ENCODE measurements at places on chromosomes 7 and 10.

DNA sequence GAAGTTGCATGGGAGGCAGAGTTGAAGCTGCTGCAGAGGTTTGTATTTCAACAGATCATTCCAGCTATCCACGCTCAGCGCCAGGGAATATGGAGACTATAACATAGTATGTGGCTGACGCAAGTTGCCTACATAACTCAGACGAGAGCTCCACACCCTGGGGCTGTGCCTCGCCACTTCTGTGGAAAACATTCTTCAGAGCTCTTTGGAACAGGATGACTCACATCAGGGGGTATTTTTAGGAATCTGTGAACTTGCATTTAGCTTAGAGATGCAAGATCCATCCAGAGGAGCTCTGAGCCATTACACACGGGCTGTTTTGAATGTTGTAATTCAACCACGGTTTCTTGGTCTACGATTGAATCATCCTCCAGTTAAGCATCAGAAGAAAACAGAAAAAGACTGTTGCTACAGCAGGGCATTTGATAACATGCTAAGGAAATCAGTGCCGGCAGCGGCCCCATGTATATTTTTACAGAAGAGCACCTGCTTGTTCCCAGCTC, 481.5 kb upstream of the AKR1E2 start:
- peak; percentile 92 for DNase-seq

DNA sequence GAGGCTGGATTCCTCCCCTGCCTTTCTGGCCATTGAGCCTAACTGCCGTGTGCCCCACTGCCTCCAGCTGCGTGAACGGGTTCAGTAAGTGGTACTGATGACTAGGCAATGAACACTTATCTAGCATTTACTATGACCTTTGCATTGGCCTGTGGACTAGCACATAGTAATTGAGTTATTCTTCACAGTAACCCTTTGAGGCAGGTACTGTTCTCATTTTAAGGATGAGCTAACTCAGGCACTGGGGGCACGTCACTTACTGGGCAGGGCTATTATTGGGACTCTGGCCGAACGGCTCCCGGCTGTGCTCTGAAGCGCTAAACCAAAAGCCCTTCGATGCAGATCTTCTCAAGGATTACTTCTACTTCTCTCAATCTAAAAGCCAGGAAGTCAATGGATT, 38.3 kb downstream of the WIPF3 start:
- DNase-seq = no peak

DNA sequence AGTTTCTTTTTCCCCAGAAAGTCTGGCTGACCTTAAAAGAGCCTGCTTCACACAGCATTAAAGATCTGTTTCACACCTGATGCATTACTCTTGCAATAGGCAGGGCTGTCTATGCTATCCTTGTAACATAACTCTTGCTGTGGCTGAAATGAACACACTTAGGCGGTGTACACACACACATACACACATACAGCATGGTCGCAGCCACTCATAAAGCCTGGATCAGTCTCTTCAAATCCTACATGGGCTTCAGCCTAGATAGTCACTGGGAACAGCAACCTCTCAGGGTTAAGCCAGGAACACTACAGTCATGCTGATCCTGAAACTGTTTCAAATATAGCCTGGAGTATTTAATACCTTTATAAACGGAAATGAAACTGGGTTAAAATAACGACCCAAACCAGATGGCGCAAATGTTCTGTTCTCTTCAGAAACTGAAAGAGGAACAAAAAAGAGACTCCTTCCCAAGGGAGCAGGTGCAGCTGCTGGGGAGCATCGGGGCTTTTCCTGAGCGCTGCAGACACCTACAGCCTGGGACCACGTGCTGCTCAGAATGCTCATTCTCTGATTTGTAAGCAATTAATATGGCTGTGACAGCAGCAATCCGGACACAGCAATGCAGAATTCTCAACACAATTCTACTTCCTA, 61.0 kb upstream of the SFMBT2 start:
- no peak for DNase-seq

DNA sequence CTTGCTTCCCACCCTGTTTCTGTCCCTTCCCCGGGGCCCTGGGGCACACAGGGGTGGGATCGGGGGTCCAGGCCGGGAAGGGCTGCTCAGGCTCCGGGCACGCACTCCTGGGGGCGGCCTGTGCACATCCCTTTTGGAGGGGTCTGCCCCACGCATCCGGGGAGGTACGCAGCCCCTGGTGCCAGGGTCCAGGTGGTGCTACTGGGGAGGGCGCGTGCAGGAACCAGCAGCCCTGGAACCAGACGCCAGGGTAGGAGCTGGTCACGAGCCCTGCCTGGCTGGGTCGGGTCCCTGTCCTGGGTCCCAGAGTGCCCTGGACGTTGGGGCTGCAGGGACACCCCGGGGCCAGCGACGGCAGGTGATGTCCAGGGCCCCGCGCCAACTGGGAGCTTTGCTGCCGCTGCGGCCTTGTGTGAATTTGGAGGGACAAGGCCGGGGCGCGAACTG, 53.4 kb downstream of the GLRX3 start:
- DNase-seq = no peak

GRCh38 chr7:122040147-122040546, 103.9 kb downstream of the AASS start:
- no peak for DNase-seq

All from left hindlimb (tissue), 1 donor.